ENCODE measurements at places on chromosomes 12 and 14.

DNA sequence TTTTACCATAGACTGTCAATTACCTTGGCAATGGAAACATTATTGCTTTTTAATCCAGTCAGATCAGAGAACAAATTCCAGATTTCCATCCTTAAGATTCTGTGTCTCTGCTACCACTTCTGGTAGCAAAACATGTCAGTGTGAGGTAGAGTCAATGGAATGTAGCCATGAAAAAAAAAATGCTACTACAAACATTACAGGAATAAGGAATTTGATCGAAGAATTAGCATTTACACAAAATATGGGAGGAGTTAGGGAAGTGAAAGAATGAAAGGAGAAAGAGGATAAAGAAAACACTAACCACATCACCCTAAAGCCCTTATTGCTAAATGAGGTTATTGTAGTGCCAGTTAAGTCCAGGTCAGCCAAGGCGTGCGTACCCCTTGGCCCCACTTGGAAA, 9.2 kb downstream of the MED21 start:
- no peak for DNase-seq

GRCh38 chr12:126069549-126070165, 1004.4 kb downstream of the AACS start:
- no peak for DNase-seq

GRCh38 chr12:89597210-89597609, 71.4 kb upstream of the POC1B start:
- no peak for DNase-seq

GRCh38 chr12:104703372-104703771, 246.6 kb downstream of the CHST11 start:
- DNase-seq, result no peak

GRCh38 chr12:112349431-112349830, 32.8 kb downstream of the HECTD4 start:
- no peak for DNase-seq

DNA sequence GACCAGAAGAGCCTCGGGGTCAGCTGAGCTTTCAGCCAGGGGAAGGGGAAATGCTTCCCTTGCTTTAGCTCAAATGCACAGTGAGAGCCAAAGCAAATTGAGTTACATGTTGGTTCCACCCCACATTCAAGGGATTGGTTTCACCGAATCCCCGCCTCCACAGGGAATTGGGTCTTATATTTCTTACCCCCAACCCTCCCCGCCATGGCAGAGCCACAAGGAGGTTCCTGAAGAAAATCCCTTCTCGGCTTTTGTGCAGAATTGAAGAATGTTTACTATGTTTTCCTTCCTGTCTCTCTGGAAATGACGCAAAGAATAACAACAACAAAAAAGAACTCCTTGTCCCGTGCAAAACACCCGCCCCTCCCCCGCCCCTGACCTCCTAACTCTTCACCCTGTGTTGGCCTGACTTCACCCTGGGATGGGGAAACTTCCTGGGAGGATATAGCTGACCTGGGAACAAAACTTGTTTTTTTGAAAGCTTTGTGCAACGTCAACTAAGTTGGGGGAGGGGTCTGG, 21.9 kb upstream of the CIPC start:
- DNase-seq, result no peak

DNA sequence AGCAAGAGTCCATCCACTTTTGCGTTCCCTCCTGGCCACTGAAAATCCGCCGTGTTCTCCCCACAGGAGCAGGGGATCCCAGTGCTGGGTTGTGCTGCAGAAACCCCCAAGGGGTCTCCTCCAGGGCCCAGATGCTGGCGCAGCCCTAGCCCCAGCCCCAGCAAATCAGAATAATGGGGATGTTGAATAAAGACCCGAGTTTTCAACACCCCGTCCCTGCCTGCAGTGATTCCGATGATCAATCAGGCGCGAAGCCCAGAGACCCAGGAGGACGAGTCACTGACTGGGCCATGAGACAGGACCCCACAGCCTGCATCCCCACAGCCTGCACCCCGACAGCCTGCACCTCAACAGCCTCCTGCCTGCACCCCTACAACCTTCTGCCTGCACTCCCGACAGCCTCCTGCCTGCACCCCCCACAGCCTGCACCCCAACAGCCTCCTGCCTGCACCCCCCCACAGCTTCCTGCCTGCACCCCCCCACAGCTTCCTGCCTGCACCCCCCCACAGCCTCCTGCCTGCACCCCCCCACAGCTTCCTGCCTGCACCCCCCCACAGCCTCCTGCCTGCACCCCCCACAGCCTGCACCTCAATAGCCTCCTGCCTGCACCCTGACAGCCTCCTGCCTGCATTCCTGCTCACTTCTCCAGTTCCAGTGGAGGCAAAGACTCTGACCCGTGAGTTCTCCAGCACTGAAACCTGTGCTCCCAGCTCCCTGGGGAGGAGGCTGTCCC, 37.2 kb downstream of the TNFAIP2 start:
- DNase-seq, result no peak

DNA sequence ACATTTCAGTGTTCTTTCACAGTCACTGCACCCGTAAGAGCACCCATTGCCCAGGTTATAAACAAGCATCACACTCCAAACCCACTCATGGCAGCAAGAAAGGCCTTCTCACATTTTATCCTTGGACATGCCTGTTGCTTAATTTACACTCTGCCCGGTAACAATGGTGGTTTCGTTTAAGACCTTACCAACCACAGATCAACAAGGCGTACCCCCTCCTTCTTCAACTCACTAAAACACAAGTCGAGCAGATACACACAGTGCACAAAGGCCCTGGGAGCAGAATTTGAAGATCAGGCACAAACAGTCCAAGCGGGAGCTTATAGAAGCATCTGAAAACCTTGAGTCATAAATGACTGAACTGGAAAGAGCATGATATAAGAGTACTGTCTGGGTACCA, 98.1 kb downstream of the GALC start:
- no peak for DNase-seq

GRCh38 chr12:107091989-107092641, 1.2 kb downstream of the CRY1 start:
- DNase-seq, result peak; percentile 90

GRCh38 chr12:66115071-66115600, 15.4 kb downstream of the LLPH start:
- DNase-seq, result no peak

- no peak for DNase-seq
These were observed 52.0 kb downstream of the NFKBIA start for GRCh38 chr14:35352274-35353233.

DNA sequence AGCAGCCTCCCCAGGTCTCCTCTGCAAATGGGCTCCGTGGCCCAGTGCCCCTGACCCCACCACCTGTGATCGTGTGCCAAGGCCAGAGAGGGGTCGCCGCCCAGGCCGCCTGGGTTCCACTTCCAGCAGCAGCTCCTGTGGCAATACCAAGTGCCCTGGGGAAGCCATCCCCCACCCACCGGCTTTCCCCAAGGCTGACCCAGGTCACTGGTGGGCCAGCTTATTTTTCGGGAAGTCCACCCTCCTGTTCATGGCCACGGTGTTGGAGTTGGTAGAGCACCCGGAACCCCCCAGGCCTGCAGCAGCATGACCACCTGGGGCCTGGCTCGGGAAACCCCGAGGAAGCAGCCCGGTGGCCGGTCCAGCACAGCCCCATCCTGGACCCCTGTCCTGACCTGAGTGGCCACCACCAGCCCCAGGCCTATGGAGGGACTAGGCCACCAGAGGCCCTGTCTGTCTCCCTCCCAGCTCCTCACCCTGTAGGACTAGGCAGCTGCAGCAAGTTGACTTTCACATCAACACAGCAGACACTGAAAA, 40.8 kb upstream of the OASL start:
- DNase-seq, result no peak

GRCh38 chr12:4282892-4283511, 9.4 kb downstream of the CCND2 start:
- no peak for DNase-seq

DNA sequence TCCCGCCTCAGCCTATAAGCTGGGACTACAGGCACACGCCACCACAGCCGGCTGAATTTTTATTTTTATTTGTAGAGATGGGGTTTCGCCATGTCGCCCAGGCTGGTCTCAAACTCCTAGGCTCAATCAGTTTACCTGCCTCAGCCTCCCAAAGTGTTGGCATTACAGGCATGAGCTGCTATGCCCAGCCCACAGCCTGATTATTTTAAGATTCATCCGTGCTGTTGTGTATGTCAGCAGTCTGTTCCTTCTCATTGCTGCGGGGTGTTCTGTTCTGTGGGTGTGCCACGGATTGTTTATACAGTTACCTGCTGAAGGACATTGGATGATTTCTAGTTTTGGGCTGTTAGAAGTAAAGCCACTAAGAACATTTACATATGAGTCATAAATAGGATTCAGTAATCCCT, 9.6 kb upstream of the EP400 start:
- DNase-seq, result no peak

- no peak for DNase-seq
These were observed 3.8 kb downstream of the PRKCH start for GRCh38 chr14:61325166-61325565.

DNA sequence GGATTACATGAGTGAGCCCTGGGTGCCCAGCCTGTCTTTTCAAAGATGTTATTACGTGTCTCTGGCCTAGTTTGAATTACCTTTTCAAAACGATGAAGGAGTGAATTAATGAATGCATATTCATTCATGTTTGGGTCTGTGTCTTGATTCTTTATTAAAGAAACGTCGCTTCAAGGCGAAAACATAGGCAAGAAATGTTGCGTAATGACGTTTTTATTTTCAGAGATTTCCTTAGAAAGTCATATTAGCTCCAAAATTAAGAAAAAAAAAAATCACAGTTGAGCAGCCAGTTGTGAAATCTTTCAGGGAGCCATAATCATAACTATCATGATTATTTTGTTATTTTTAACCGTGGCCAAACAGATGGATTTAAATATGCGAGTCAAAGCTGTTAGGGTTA, 3.5 kb downstream of the PPFIBP1 start:
- no peak for DNase-seq

DNA sequence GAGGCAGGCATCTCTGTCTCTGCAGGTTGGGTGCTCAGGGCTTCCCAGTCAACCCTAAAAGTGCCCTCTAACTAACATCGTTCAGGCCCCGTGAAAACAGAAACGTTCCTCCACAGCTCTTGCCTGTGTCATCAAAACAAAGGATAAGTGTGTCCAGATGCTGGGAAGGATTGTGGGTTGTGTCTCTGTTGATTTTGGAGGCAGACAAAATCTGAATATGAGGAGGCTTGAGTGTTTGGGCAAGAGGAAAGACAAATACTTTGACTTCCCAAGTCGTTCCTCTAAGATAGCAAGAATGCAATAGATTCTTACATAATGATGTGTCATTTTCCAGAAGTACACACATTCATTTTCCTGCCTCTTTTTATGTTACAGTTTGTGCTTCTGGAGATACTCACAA, 52.9 kb downstream of the SERPINA3 start:
- DNase-seq, result no peak

- DNase-seq, result no peak
These were observed 10.1 kb downstream of the AKAP6 start for GRCh38 chr14:32339188-32339587.

DNA sequence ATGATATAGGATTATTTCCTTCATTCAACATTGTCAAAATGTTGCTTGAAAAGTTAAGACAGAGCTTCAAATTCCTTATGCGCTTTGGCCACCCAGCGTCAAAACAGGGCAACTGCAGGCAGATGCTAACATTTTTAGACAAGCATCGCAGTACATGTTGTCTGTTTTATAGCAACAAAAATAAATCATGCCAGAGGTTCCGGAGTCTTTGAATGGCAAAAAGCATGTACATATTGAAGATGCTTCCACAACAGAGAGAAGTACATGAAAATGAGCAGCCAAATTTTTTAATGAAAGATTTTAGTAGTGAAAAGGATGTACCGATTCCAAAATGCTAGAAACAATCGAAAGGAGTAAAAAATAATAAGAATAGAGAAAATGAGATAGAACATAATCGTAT, 49.8 kb upstream of the USP15 start:
- DNase-seq, result no peak

DNA sequence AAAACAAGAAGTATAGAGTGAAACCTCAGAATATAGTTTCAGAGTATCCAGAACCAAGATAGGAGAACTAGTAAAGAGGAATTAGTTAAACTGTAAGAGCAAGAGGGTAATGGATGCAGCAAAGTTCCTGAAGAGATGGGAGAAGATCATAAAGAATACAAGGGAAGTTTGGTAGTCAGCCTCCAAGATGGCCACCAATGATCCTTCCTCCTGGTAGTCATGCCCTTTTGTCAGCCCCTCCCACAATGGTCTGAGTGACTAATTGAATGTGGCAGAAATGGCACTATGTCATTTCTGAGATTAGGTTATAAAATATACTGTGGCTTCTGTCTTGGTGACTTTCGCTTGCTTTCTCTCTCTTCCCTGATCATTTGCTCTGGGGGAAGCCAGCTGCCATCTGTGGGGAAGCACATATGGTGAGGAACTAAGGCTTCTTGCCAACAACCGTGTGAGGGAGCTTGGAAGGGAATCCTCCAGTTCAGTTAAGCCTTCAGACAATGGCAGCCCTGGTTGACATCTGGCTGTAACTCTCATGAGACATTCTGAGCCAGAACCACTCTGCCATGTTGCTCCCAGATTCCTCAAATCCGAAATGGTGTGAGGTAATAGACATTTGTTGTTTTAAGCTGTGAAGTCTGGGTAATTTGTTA, 55.3 kb upstream of the AMN1 start:
- DNase-seq, result no peak

GRCh38 chr14:59229653-59230406, 41.4 kb downstream of the DAAM1 start:
- no peak for DNase-seq

- no peak for DNase-seq
These were observed 60.4 kb upstream of the SGPP1 start for GRCh38 chr14:63788011-63788933.

GRCh38 chr12:52872644-52873389, 24.0 kb upstream of the KRT78 start:
- no peak for DNase-seq

GRCh38 chr12:5396541-5396940, 35.4 kb upstream of the NTF3 start:
- DNase-seq, result no peak

GRCh38 chr12:123607756-123608155, 5.9 kb downstream of the DDX55 start:
- DNase-seq, result no peak

GRCh38 chr14:90559811-90560492, 163.1 kb downstream of the CALM1 start:
- no peak for DNase-seq

Measured in urinary bladder (tissue), 4 donors.